ENCODE measurements at places on chromosomes 7 and 10.

- no peak for DNase-seq
Observed at GRCh38 chr10:3241967-3242650, 69.5 kb upstream of the PITRM1 start.

DNA sequence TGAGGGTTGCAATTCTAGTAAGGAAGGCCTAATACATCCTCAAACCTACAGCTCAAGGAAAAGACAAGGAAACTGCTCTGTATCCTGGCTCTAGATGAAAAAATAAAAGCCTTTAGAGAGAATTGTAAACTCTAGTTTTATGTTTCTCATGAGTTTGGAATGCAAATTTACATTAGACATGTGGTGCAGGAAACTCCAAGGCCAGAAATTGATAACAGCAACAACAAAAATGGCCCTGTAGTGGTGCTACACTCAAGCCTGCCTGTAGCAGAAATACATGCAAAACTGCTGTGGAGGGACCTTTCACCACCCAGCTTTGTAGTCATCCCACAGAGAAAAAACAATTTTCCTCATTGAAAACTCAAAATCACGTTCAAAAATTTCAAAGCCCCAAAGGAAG, 546.7 kb upstream of the LRRN3 start:
- no peak for DNase-seq

DNA sequence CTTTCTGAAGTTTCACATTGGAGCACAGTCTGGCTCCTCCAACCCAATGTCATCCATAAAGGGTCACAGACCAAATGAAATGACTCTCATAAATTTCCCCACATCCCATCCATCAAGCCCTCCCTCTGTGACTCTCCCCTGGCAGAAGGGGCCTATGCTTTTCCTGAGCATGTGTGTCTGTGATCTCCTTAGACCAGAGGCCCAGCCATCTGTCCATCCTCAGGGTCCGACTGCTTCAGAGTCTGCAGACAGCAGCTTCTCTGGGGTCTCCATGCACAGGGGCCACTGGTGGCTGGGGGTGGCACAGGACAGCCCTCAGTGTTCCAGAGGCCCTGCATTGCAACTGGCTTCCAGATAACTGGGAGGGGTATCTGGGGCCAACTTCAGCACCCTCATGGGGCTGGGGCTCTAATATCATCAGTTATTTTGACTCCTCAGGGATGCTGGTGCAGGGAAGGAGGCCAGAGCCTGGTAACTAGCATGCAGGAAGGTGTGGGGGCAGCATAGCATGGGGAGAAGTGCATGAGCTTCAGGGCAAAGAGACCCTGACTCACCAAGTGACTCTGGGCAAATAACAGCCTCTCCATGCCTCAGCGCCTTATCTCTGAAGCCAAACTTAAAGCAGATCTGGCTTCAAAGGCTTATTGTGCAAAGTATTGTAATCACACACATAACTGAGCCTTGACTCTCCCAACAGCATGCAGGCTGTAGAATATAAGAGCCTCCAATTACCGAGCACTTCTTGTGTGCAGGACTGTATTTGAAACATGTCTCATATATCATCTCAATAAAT, 266.9 kb downstream of the GRID1 start:
- no peak for DNase-seq

GRCh38 chr10:55374060-55374459, 573.0 kb upstream of the PCDH15 start:
- DNase-seq = no peak

- no peak for DNase-seq
Observed at GRCh38 chr10:103676851-103677417, 178.4 kb downstream of the SH3PXD2A start.

- DNase-seq = no peak
Observed at GRCh38 chr7:23468526-23469149, 1.7 kb downstream of the IGF2BP3 start.

DNA sequence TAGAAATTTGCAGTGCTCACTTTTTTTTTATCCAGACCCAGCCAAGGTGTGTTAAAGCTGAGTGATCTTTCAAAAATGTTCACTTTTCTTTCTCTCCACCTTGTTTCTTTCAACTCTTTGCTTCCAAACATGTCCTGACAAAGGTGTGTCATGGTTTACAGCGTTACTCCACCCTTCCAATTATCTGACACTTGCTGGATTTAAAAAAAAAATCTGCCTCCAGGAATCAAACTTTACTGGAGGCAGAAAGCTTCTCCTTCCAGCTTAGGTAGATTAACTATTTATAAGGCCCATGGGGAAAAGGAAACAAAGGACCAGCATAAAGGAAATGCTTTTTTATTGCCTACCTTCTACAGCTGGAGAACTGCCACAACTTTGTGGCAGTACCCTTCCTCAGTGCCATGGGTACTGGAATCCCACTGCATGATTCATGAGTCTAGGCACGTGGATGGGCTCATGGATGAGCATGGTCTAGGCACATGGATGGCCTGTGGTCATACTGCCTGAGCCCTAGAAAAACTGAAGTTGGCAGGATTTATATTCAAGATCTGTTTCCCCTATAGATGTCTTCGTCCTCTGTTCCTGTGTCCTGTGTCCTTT, at the start of gene COL17A1:
Gene COL17A1, minus strand, starts transcription at position 80 of the 600 bp plus-strand sequence. CDS start 5,207 bp downstream, outside the sequence.
- DNase-seq = no peak

DNA sequence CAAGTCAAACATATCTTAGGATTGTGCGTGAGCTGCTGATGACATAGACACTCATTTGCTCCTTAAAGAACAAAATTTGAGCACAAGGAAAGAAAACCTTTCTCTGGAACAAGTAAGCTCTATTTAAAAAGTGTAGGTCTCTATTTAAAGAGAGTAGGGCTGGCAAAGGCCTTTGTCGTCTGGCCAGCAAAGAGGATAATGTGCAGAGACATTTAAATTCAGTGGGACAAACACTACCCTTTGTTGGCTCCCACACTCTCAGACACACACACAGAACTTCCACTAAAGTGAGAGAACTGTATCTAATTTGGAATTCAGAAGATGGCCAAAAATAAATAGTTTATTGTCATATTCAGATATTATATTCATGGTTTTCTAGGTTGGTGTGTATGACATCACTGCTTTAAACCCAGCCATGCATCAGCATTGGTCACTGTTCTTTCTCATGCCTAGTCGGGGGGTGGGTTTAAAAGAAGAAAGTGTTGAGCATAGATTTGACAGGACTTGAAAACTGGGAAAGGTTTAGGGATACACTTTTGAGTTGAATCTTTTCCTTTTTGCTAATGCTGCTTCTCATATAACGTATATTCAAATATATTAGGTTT, 49.5 kb upstream of the HDAC9 start:
- no peak for DNase-seq

DNA sequence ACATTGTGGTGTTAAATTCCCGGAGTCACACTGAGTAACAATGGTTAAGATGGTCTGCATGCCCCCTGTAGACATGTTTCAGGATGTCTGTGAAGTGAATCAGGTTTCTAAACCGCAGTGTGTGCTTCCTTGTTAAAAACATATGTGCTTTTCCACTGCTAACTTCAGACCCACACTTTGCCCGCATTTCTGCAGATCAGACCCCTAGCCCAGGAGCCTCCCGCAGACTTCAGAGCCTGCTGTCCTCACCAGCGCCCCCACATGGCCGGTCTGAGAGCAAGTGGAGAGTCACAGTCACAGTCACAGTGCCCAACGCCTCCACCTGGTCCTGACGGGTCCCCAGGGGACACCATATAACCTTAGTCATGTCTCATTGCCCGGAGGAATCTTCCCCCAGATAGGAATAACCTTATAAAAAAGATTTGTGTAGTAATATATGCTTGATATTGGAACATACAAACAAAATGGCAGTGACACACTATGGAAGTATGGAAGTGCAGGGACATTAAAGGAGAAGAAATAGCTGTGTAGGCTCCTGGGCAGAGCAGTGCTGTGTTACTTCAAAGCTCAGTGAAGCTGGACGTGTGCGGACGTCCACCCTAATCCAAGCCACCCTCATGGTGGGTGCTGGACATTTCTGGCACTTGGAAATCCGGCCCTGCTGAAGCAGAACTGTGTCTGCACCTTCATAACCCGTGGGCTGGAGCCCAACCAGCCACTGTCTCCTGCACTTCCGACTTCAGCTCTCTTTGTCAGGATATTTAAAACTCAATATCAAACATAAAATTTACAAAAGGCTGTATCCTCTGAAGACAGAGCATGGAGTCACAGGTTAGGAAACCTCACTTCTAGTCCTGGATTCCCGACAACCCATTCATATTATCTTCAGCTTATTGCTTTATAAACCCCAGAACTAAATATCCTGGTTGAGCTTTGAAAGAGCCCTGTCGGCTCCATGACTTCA, 29.0 kb downstream of the GSTO2 start:
- peak; percentile 26 for DNase-seq

DNA sequence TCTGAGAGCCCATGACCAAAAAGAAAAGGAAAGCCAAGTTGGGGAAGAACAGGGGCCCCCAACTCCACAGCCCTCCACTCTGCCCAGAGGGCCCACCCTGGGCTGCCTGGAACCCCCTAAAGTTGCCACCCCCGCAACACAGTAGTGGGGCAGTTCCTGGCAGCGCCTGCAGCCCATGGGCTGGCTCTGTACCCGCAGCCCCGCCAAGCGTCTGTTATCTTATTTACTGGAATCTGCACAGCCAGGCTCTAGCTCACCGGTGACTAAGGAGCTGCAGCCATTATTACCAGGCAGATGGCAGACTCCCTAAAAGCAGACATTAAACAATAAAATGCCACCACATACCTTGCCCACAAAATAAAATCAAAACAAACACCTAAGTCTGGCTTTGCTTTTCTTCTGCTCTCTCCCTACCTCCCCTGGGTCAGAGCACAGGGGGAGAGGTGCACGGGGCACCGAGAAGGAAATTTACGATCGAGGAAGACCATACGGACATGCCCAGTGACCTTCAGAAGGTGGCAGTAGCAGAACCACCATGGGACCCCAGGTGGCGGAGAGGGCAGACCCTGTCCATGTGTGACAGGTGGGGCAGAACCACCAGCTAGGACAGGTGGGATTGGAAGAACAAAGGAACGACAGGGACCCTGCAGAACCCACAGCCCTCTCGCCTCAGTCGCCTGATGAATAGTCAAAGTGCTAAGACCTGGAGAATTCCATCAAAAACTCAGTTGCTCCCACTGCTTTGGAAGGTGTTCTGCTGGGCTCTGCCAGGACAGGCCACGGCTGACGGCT, 66.3 kb downstream of the PRKAG2 start:
- DNase-seq = no peak

- DNase-seq = no peak
Observed at GRCh38 chr10:9807846-9808245, 1209.8 kb upstream of the CELF2 start.

- no peak for DNase-seq
Observed at GRCh38 chr7:48274662-48275061, 103.4 kb downstream of the ABCA13 start.

DNA sequence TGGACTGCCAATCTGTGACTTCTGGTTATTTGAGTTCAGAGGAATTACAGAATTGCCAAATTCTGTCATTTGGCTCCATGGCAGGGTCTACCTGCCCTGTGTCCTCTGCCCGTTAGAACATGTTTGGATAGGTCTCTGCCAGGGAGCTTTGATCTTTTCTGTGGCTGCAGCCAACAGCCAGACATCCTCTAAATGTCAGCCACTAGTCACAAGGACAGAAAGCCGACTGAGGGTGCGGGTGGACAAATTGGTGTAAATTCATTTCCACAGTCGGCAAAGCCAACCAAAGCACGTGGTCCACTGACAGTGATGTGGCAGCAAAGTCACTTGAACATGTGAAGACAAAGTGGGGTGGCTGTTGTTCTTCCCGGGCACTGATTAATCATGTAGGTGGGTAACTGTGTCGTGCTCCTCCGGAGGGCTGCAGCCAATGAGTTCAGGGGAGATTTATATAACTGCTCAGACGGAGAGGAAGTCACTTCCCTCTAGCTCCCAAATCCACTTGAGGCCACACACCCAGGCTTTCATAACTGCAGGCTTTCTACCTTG, 26.7 kb upstream of the CAMK1D start:
- DNase-seq = no peak

GRCh38 chr10:80498078-80498832, 39.4 kb upstream of the SH2D4B start:
- DNase-seq = no peak

DNA sequence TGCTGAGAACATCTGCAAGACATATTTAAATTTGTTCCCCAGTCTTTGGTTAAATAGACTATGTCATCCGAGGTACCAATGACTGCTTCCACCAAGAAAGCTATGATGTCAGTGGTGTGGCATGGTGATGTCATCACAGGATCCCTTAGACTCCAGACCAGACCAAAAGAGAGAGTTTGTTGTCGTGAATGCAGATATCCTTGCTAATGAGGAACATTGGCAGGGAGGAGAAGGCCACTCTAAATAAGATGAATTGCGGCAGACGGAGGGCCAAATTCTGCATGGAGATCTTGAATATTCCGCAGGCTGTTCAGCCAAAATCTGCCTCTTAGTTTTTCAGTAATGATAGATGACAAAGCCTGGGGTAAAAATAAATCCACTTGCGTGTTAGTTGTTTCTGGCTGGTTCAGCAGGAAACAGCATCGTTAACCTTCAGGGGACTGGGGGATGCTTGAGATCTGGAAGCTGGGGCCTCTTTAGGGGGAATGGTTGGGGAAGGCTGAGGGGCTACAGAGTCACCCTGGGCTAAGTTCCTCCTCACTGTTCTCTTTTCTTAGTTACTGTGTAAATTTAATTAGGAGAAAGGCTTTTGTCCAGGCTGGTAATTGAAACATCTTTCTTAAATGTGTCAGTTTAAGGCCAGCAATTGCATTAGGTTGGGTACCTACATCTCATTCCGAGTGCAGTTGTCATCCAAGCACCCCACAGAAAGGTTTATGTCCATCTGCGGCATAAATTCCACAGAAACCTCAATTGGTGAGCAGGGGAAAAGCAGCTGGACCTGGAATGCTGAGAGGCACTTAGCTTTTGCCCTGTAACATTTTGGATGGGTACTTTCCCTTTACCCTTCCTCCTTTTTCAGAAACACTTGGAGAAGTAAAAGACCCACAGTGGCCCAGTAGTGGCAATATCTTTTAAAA, 11.6 kb upstream of the CAMK1D start:
- no peak for DNase-seq

GRCh38 chr10:131722525-131723264, 178.1 kb upstream of the PPP2R2D start:
- DNase-seq = no peak

GRCh38 chr7:144826208-144826607, 9.6 kb downstream of the TPK1 start:
- no peak for DNase-seq

All from progenitor cell of endocrine pancreas (in vitro differentiated cells).